GM23338 (cell line): ENCODE measurements at places on chromosomes 1 and 21.

DNA sequence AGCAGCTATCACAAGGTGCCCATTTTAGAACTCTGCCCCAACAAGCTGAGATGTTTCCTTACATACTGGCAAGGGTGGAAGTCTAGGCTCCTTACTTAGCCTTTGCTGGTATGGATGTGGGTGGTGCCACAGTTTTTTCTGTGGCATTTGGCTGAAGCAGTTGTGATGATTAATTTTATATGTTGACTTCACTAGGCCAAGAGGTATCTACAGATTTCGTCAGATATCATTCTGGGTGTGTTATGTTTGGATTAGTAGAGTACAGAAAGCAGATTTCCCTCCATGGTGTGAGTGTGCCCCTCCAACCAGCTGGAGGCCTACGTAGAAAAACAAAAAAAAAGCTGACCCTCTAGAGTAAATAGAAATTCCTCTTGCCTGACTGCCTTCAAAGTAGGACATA is 317.0 kb downstream of the BARHL2 start:
- no peak overlapping the region for H3K27ac ChIP-seq
- no peak for DNase-seq
- H3K36me3 ChIP-seq = no peaks in the 10 kb centered on the region
- no peak overlapping the region for H3K4me3 ChIP-seq
- no peaks in the 10 kb centered on the region for H3K27me3 ChIP-seq
- H3K4me1 ChIP-seq = no peaks in the 10 kb centered on the region

DNA sequence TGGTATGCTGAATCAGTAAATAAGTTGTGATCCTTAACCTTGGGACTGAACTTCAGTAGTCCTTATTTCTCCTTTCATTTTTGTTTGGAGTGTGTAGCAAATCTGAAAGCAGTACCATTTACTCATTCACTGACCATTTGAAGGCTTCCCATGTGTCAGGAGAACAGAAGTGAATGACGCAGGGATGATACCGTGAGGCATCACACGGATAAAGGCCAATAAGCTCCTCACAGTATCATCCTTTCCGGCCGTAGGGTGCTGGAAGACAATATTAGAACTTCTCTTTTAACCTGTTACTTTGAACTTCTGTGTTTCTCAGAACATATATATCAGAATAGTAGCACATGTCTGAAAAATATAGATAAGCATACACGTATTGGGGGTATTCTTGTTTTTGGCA is 21.3 kb downstream of the BACH1 start:
- H3K4me3 ChIP-seq = no peak overlapping the region
- peaks cover 12% of the 10 kb centered on the region; the same call in 1 of the 2 replicates for H3K36me3 ChIP-seq
- no peaks in the 10 kb centered on the region for H3K4me1 ChIP-seq

- H3K4me1 ChIP-seq = peaks cover 19% of the 10 kb centered on the region
- H3K36me3 ChIP-seq = peaks cover 8% of the 10 kb centered on the region; the same call in 1 of the 2 replicates
- no peak overlapping the region for H3K4me3 ChIP-seq
- DNase-seq = no peak
- H3K27ac ChIP-seq = no peak overlapping the region
- no peaks in the 10 kb centered on the region for H3K27me3 ChIP-seq
Measured at GRCh38 chr21:17784604-17785402, 34.4 kb downstream of the C21orf91 start.

- DNase-seq = no peak
- H3K36me3 ChIP-seq = no peaks in the 10 kb centered on the region
- H3K27me3 ChIP-seq = no peaks in the 10 kb centered on the region
- no peak overlapping the region for H3K27ac ChIP-seq
- H3K4me3 ChIP-seq = no peak overlapping the region
- H3K4me1 ChIP-seq = peaks cover 8% of the 10 kb centered on the region
Measured at GRCh38 chr1:243438815-243439214, 183.0 kb downstream of the SDCCAG8 start.

DNA sequence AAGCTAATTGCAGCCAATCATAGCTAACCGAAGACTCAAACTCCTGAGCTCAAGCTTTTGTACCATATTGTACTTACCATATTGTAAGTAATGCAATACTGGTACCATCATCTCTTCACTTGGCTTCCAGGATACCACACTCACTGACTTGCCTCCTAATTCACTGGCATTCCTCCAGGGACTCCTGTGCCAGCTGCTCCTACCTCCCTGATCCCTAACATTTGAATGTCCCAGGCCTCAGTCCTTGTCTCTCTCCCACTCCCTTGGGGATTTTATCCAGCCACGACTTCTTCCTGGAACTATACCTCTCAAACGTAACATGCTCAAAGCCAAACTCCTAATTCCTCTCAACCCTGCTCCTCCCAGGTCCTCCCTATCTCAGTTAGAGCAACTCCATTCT is 33.8 kb downstream of the USP48 start:
- no peak overlapping the region for H3K4me3 ChIP-seq
- H3K27ac ChIP-seq = no peak overlapping the region
- peaks cover 37% of the 10 kb centered on the region for H3K36me3 ChIP-seq
- no peak for DNase-seq
- no peaks in the 10 kb centered on the region for H3K4me1 ChIP-seq

- no peak overlapping the region for H3K27ac ChIP-seq
- no peak overlapping the region for H3K4me3 ChIP-seq
- H3K4me1 ChIP-seq = no peaks in the 10 kb centered on the region
- H3K36me3 ChIP-seq = no peaks in the 10 kb centered on the region
- no peak for DNase-seq
Measured at GRCh38 chr1:3338725-3339070, 115.8 kb upstream of the ARHGEF16 start.

- no peak overlapping the region for H3K27ac ChIP-seq
- H3K4me3 ChIP-seq = peak overlapping the region; percentile 65
- peaks cover 79% of the 10 kb centered on the region for H3K27me3 ChIP-seq
- no peaks in the 10 kb centered on the region for H3K36me3 ChIP-seq
- peaks cover 7% of the 10 kb centered on the region; the same call in 1 of the 2 replicates for H3K4me1 ChIP-seq
Measured at GRCh38 chr1:13512472-13512871, 1.3 kb downstream of the LRRC38 start.

- peaks cover 16% of the 10 kb centered on the region for H3K4me1 ChIP-seq
- no peaks in the 10 kb centered on the region for H3K27me3 ChIP-seq
- no peaks in the 10 kb centered on the region for H3K36me3 ChIP-seq
- DNase-seq = no peak
- no peak overlapping the region for H3K27ac ChIP-seq
Measured at GRCh38 chr1:109502364-109502851, 7.1 kb downstream of the AMIGO1 start.
